ENCODE measurements at places on chromosomes 13 and 19.

GRCh38 chr13:50745542-50746115 lies 97.9 kb downstream of the DLEU7 start:
- DNase-seq, result no peak

GRCh38 chr13:112510987-112511685 lies 76.8 kb downstream of the TUBGCP3 start:
- DNase-seq, result no peak

DNA sequence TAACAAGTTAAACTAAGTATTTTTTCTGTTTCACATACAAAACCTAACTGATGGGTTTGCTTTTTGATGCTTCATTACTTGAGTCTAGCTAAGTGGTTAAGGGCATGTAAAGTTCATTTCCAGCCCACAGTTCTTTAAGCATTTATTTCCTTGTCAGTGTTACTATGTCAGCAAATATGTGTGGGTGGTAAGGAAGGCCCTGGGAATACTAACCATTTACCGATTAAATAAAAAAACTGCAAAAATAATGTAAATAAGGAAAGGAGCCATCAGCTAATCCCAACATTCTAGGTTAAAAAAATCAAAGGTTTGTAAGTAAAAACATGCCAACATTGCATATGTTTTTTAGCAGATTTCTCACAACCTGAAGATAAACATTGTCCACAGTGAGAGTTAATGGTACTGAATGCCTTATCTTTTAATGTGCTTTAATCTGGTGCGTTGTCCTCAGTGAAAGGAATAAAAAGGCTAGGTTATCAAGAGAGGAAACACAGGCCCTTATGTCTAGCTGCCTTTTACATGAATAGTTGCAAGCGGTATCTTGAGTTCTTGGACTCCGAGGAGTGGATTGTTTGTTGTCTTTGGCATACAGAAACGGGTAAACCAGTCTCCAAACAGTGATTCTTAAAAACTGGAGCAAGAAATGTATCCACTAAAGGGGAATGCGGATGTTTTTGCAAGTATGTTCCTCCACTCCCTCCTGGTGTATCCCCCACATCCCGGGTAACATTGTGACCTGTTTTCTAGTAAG lies 949.6 kb upstream of the SLC10A2 start:
- no peak for DNase-seq

DNA sequence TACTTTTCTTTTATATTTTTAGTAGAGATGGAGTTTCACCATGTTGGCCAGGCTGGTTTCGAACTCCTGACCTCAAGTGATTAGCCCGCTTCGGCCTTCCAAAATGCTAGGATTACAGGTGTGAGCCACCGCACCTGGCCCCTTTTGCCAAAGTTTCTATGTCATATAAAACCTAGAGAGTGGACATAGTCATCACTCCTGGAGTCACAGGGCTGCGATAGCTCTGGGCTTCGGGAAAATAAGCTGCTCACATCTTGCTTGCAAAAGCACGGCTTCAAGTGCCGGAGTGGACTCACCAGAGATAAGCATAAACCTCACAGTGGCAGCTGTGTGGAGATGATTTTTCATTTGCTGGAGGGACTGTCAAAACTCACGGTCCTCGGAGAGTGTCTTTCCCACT lies 171.2 kb downstream of the TEX29 start:
- no peak for DNase-seq

GRCh38 chr13:70424428-70424827 lies 316.2 kb upstream of the KLHL1 start:
- DNase-seq, result no peak

DNA sequence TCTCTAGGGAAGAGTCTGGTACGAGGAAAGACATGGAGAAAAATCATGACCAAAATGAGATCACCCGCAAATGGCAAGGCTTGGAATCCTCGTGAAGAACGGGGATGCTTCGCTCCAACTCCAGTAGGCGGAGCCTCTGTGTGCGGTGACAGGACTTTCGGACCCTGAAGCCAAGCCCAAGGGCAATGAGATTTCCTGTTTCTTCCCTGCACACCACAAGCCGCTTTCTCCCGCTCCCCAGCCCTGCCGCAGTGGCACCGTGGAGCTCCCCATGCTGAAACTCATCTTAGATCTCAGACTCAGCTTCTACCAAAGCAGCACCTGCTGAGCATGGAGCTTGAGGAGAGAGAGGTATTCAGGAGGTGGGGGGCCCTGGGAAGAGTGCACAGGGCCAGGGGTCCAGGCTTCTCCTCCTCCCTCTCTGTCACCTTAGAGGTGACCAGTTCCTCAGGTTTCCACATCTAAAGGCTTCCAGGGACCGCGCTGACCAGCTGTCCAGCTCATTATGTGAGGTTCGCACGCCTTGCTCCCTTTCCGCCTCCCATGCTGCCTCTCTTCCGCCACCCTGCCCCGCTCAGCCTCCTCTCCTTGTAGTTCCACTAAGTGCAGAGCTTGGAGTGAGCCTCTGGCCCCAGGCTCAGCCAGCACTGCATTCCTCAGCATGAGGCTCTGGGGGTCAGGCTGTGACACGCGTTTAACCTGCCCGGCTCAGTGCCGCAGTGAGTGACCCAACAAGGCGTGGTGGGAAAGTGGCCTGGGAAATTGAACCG lies 153.8 kb upstream of the SOX1 start:
- no peak for DNase-seq

- DNase-seq, result peak; percentile 62
Observed at GRCh38 chr13:32443111-32443510, 15.2 kb upstream of the N4BP2L1 start.
